Bone marrow (tissue), 2 donors: ENCODE measurements at places on chromosomes 3 and 15.
A peak's percentile ranks its signal among the peaks of the same experiment; 100 is the strongest.

DNA sequence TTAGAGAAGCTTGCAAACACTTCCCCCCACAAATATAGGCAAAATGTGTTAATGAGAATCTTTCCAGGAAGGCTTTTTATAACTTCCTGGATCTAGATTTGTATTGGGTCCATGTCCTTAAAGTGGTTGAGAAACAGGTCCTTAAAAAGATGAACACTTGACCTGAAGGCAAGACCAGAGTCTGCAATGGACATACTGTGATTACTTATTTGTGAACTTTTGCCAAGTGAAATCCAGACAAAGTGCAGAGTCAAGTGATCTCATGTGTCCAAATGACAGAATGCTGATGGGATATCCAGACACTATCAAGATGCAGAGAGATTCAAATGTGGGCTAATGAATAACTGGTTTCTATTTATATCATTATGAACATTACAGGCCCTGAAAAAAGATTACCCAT lies 43.8 kb downstream of the FRMD4B start:
- no peak for DNase-seq

- no peak for DNase-seq
Measured at GRCh38 chr3:143358155-143358792, 238.7 kb downstream of the CHST2 start.

- no peak for DNase-seq
Measured at GRCh38 chr3:197216914-197217313, 81.5 kb downstream of the DLG1 start.

DNA sequence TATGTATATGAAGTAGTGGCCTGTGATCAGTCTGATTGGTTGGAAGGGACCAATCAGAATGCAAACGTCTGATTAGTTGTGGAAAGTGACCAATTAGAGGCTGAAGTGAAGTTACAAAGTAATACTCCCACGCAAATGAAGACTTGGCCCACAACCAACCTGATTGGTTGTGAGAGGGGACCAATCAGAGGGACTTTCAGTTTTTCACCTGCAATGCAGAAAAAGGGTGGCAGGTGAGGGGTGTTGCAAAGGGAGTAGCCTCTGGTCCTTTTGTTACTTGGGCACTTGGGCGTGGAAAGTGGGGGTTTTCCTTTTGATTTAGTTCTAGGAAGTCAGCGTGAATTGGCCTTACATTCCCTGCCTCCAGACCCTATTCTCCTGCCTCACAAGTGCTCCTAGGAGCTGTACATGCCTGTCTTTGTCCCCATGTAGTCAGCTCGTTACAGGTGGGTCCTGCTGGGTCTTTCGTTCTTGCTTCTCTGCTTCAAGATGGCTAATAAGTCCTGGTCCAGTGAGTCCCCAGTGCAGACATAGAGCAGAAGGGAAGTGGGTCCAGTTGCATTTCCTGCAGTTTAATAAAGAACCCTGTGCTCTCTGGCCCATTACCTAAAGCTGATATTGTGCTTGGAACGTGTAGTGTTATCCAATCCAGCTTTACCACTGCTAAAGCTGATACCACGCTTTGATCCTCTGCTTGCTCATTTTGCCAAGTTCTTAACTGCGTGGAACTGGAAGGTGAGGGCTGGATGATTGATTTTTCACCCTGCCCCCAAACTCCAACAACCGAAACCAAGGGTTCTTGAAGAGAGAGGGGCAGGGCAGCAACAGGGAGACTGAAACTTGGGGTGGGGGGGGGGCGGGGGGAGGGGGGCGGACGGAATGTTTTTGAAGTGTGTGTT lies 46.0 kb upstream of the CD47 start:
- DNase-seq = no peak

- no peak for DNase-seq
Measured at GRCh38 chr3:185420762-185421161, 57.8 kb downstream of the MAP3K13 start.

- DNase-seq = no peak
Measured at GRCh38 chr3:13004376-13004775, 68.9 kb downstream of the IQSEC1 start.

- DNase-seq = no peak
Measured at GRCh38 chr3:13023971-13024764, 49.1 kb downstream of the IQSEC1 start.

- peak; percentile 46 for DNase-seq
Measured at GRCh38 chr3:44648564-44649229, at the start of gene ZNF35. Gene ZNF35 (plus strand): TSS chr3:44648732. CDS start chr3:44651068, 2,336 bp downstream.

DNA sequence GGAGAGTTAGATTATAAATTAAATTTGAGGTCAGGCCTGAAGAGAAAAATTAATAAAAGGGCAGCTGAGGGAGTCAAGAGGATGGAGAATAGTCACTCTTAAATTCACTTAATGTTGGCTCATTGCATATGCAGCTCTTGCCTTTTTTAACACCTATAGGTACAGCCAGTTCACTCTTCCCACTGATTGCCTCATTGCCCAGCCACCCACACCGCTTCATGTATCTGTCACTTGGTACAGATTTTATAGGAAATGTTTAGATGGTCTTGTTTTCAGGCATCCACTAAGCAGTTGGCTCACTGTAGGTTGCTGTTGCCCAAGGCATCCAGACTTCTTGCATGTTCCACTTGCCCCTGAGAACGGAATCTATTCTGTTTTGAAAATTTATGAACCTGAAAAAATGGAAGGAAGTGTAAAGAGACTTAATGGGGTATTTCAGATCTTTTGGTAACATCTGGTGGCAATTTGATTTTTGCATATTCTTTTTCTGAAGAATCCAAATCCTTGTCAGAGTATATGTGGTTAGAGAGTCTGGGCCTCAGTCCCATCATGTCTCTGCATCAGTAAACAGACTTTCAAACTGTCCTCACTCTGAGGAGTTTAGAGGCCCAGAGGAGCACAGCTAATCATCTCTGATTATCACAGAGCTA lies 151.9 kb downstream of the RBPMS2 start:
- DNase-seq = no peak

GRCh38 chr3:71584394-71585011 lies 975 bp upstream of the FOXP1 start:
- peak; percentile 66 for DNase-seq

DNA sequence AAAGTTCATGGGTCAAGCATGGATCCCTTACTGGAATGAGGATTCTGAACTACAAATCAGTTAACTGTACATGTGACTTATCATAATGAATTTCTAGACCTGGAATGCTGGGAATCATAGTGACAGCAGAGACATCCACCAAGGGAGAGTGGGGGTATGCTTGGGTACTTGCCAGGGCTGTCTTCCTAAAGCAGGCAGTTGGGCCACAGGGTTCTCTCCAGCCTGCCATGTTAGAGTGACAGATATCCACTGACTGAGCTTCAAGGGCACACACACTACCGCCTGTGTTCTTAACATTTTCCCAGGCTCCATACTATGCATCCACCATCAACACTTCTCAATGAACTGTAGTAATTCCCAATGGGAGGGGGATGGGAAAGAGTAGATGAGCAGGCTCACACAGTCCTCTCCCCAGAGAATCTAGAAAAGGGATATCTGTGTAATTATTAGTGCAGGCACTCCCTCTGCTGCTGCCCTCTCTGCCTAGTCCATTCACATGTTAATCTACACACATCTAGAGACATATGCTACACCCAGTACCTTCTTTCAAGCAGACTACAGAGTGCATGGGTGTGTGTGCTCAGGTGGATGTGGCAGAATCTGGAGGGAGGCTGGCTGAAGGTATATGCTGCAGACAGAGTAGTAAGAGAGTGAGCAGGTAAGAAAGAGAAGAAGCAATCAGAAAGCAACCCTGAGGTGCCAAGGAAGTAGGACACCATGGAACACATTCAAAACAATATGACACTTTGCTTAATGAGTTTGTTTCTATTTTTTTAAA lies 3.7 kb downstream of the FSTL1 start:
- no peak for DNase-seq

GRCh38 chr3:171687581-171687980 lies 122.7 kb downstream of the PLD1 start:
- DNase-seq = no peak

DNA sequence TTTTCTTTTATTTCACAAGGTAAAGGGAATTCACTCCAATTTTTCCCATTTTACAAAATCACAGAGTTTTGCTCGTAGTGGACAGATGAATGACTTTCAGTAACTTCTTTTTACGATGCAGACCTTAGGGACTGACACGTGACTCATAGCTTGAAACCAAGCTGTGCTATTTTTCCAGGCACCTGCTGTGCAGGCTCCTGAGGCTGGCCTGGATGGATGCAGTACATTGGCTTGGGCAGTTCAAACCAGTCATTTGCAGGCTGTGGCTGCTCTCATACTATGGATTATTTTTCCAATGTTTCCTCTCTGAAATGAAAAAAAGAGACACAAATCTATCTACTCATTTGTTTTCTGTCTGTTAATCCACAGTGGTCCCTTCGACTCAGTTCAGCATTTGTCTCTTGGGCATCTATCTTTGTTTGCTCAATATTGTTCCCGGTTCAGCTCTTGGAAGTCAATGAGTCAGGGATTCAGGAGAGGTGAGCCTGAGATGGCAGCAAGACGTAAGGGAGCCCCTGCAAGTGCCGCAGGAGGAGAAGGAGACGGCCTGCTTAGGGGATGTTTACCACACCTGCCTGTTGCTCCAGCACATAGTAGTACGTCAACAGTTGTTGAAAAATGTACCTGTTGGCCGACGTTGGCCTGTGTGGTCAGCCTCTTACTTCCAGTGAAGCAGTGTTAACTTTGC lies 92.8 kb downstream of the SV2B start:
- no peak for DNase-seq

GRCh38 chr15:67064607-67065530 lies 533 bp upstream of the SMAD3 start:
- no peak for DNase-seq

DNA sequence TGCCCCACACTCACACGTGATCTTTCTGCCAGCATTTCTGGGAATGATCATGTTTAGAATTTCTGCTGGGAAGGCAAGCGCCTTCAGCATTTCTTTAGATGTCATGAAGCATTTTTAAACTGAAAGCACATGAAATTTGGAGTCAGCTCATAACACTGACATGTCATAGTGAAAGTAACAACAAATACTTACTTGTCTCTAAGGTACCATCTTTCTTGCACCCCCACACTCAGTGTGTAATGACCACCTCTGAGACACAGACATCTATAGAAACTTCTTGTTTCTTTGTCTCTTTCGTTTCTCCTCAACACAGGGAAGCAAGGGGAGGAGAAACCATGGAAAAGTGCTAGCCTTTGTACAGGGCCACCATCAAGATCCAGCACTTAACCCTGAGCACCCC lies 171.7 kb downstream of the RORA start:
- DNase-seq = no peak

DNA sequence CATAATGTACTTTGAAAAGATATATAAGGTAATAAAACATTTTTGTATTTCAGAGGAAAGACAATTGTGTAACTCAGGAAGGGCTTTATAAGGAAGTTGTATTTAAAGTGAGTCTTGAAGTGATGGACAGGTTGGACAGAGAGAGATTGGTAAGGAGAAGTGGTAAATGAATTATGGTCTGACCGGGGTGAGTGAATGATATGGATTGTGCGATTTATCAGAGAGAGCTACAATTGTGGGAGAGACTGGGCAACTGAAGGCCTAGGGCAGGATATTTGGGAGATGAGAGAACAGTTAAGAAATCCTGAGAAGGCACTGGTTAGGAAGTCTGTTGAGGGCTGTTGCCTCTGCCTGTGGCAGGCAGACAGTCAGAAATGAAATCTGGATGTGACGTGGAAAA lies 14.8 kb downstream of the IL1RAP start:
- DNase-seq = no peak

DNA sequence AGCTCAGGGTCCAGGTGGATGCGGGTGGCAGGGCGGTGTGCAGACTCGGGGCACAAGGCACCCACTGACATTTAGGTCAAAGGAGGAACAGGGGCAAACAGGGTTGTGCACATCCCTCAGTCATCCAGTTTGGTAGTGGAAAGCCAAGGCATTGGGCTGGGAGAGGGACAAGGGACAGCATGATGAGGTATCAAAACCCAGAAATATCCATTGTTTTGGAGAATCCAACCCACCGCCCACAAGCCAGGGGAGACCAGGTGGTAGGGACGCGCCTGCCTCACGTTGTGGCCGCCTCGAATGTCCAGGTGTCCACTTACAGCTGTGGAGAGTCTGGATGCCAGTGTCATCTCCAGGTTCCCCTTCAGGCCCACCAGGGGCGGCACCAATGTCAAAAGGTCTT lies 33.3 kb downstream of the SLC41A3 start:
- no peak for DNase-seq

- DNase-seq = no peak
Measured at GRCh38 chr15:78932258-78932808, 12.5 kb downstream of the CTSH start.

- no peak for DNase-seq
Measured at GRCh38 chr15:68558318-68559305, 20.2 kb upstream of the CORO2B start.

DNA sequence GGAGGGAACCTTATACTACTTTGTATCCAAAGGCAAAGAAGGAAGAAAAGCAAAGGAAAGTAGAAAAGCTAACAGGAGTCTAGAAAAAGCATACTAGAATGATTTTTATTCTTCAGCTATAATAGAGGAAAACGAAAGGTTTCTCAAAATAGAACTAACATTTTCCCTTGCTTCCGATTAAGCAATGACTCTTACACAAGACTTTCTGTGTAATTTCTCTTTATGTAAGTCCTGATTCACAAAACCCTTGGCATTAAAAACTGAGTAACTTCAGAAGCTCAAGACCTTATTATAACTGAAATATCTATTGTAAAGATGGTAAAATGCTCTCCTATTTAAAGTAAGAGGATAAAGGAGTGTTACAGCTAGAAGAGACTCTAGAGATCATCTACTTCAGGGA lies 97.4 kb downstream of the DTWD1 start:
- DNase-seq = no peak

GRCh38 chr15:49062900-49063299 lies 16.7 kb upstream of the SECISBP2L start:
- no peak for DNase-seq

DNA sequence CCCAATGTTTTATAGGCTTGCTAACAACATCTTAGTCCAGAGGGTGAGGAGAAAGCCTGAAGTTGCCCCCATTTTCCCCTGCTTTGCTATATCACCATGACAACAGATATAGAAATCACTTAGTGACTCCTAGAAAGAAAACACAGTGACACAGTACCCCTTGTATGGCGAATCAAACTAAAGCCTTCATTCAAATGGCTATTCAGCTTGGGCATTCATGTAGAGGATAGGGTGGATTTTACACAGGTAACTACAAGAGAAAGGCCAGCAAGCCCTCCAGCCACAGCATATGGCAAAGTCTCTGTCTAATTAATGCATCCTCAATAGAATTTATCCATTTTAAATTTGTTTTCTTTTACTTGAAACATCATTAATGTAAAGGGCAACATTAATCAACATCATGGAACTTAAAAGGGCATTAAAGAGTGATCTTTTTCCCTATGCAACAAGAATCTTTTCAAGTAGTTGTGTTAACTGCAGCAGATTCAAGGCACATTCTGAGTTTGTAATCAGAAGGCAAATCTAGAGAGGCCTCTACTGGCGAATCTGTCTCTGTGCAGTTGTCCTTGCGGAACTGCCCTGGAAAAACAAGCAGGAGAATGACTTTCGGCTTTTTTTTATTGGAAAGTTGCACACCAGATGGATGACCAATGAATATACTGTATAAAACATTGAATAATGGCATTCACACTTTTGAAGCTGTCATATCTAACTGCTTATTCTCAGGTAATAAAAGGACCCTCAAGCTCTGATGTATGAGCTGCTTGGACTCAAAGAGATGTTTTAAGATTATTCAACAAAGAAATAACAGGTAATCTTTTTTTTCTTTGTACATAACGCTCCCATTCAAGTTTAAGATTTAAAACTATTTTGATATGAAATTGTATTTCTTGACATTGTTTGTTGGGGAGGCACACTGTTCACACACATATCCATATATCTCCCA lies 621.7 kb upstream of the AGTR1 start:
- no peak for DNase-seq

- no peak for DNase-seq
Measured at GRCh38 chr3:30764281-30764680, 130.2 kb downstream of the GADL1 start.
